ENCODE measurements at places on chromosomes 5 and 9. TPM values are rescaled to one million over a fixed set of nuclear protein-coding genes. Genes with fewer than 3 reads are reported as not detected.

GRCh38 chr9:18480662-18481093 lies 6.7 kb downstream of the ADAMTSL1 start:
- no peak for ATAC-seq

DNA sequence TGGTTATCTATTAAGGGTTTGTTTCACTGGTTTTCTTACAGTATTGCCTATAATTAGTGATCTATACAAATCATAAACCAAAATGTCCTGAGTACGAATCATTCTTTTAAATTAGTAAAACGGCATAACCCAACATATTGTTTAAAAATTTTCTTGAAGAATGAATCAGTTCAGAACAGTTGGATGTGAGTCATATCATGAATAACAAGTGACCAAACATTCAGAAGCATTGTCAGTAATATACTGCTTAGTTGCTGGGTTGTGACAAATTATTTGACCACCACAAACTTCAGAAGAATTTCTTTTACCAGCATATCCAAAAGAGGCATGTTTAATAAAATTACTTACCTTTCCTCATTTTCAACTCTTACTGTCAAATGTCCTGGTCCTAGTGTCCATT lies 111.2 kb downstream of the UNC13B start:
- no peak for ATAC-seq

DNA sequence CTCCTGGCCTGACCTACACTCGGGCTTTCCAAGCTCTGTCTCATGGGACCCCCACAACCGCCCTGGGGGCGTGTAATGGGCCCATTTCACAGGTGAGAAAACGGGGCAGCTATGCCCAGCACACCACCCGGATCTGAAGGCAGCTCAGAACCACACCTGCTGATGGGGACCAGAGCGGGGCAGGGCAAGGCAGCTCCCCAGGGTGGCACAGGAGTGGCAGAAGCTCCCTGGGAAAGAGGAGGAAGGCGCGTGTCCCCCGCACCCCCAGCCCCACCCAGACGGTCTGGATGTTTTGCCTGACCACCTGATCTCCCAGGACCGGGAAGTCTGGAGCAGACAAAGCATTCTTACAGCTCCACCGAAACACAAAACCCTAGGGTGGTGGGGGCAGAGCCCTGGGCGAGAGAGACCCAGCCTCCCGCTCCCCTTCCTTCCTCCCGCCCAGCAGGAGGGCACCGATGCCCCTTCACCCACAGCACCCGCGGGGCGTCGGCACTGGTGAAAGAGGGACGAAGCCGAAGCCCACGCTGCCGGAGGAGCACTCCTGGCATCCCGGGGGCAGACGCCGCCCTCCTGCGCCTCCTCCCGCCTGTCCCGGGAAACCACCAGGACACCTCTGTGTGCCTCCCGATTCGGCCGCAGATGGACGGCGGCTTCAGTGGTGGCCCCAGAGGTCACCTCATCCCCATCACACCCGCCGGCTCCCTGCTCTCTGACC lies 14.5 kb downstream of the NOTCH1 start:
- no peak for ATAC-seq

GRCh38 chr9:127039492-127039891 lies 82.9 kb downstream of the ANGPTL2 start:
- ATAC-seq = no peak

DNA sequence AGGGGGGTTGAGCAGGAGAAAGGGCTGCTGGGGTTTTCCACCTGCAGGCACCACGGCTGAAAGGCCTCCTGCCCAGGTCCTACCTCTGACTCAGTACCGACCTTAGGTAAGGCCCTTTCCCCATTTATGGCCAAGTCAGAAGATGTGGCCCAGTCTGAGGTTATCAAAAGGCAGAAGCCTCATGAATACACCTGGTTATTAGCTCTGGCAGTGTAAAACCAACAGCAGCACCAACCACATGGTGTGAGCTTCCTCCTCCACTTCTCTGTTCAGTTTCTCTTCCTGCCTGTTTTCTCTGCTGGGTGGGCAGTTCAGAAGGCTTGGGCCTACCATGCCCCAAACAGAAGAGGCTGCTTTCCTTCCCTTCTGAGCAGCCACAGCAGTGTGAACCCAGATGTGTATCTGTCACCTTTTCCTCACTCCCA lies 86.9 kb downstream of the UGCG start:
- no peak for ATAC-seq

GRCh38 chr9:86128235-86128822 lies 29.0 kb upstream of the GOLM1 start:
- ATAC-seq = no peak

DNA sequence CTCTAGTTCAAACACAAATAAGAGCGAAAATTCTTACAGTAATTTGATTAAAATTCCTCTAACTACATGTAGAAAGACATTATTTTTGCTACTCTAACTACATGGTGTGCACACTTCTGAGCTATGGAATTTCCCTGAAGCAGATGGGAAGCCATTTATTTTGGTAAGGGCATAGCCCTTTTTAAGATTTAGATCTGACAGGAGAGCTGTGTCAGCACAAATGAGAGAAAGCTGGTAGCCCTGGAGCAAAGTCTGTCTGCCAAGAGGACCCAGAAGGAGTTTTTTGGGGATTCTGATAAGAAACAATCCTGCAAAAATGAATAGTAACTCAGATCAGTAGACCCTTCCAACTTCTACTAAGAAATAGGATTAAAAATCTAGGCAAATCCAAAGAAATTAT lies 595.9 kb upstream of the MEF2C start:
- ATAC-seq = no peak

- no peak for ATAC-seq
These were observed 5.6 kb upstream of the SEC24A start for GRCh38 chr5:134642931-134643530.

The LCN2 gene
- total RNA-seq = 0.41 TPM

The ZNF462 gene
- total RNA-seq = 0.79 TPM

The SIT1 gene
- not detected for total RNA-seq

The HRH2 gene
- 1.3 TPM for total RNA-seq

The PRLR gene
- 0.32 TPM for total RNA-seq
